ENCODE measurements at places on chromosomes 7 and 10.

DNA sequence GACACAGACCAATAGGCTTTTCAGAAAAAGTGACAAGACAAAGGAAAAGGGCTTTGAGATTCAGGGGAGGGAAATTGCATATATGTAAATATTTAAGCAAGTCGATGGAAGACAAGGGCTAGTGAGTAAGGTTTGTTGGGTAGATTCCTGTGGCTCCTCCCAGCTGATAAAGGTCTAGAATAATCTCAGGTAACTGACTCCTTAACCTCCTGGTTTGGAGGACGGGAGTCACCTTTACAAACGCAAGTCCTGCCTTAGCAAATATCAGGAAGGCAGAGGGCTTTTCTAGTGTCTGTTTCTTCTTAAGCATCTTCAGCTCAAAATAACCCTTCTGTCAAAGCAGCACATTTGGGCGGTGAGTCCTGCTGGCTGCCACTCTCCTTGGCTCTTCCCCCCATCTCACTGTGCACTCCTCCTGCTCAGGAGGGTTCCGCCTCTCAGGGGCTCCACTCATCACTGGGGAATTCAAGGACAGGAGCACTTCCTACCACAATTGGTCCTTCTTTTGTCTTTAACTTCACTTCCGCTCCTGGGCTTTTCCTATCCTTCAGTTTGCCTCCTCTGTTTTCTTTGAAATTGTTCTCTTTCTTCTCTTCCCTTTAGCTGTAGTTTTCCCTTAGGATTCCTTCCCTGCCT lies 496.3 kb upstream of the KLF6 start:
- no peak for DNase-seq

DNA sequence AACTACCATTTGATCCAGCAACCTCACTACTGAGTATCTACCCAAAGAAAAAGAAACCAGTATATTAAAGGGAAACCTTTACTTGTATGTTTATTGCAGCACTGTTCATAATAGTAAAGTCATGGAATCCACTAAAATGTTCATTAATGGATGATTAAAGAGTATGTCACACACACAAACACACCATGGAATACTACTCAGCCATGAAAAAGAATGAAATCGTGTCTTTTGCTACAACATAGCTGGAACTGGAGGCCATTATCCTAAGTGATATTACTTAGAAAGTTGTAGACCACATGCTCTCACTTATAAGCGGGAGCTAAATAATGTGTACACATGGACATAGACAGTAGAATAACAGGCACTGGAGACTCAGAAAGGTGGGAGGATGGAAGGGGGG lies 203.0 kb upstream of the SLC26A5 start:
- no peak for DNase-seq

- no peak for DNase-seq
Measured at GRCh38 chr7:119685906-119686305, 587.1 kb upstream of the KCND2 start.

GRCh38 chr7:53001221-53001620 lies 34.2 kb upstream of the POM121L12 start:
- no peak for DNase-seq

Measured in activated naive CD4-positive, alpha-beta T cell treated with anti-CD3 and anti-CD28 coated beads, Interleukin-2, amount 50 U/mL, for 16 hours (primary cell).